ENCODE measurements at places on chromosomes 2 and 18. TPM values are rescaled to one million over a fixed set of nuclear protein-coding genes. Genes with fewer than 3 reads are reported as not detected.

DNA sequence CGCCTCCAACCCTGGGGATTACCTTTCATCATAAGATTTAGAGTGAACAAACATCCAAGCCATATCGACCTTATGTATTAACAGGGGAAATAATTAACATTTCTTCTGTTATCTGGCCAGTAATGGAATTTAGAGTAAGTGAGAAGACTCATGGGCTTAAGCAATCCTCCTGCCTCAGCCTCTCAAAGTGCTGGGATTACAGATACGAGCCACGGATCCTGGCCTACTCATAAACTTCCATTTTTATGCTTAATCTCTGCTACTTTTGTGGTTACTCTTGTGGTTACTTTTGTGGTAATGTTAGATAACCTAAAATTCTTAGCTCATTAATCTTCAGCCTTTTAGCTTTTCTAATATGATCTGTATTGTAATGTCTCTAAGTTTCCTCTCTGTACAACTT is 159.3 kb upstream of the SLC8A1 start:
- H3K36me3 ChIP-seq: no peaks in the 10 kb centered on the region
- no peaks in the 10 kb centered on the region for H3K27me3 ChIP-seq
- H3K4me1 ChIP-seq: no peaks in the 10 kb centered on the region
- H3K27ac ChIP-seq: no peak overlapping the region

DNA sequence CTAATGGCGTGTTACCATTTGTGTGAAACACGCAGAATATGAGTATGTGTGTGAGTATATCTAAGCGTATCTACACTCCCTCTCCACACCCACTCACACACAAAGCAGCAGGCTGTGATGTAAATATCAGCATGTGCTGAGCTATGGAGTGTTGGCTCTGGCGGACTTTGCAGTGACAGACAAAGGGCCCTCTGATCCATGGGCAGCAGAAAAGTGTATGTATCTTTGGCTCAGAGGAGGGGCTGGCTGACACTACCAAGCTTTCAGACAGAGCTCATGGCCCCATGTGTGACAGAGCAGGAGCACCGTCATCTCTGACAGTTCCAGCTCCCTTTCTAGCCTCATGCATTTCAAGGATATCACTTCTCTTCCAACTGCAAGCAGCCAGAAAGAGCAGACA is 57.2 kb upstream of the ASB18 start:
- H3K27ac ChIP-seq: no peak overlapping the region
- no peak for DNase-seq
- H3K4me3 ChIP-seq: no peak overlapping the region
- no peaks in the 10 kb centered on the region for H3K36me3 ChIP-seq
- H3K27me3 ChIP-seq: no peaks in the 10 kb centered on the region
- H3K4me1 ChIP-seq: no peaks in the 10 kb centered on the region

GRCh38 chr2:110829413-110830146 is 97.2 kb downstream of the ACOXL start:
- no peak overlapping the region for H3K27ac ChIP-seq
- no peak overlapping the region for H3K4me3 ChIP-seq
- H3K36me3 ChIP-seq: no peaks in the 10 kb centered on the region
- no peaks in the 10 kb centered on the region for H3K27me3 ChIP-seq
- no peaks in the 10 kb centered on the region for H3K4me1 ChIP-seq

DNA sequence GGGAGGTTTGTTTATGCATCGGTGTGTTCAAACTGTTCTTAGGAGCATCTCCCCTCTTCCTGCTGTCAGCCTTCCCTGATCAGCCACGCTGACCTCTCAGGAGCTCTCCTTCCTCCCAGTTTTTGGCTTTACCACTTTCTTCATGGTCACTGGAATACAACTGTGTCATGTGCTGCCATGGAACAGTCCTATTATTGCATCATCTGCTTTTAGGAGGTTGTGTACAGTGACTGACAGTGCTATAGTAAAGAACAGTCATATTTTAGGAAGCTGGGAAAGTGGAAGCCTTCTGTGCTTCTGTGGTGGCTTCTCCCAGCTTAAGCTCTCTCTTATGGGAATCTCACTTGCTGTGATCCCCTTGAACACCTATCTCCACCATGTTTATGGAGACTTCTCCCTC is 165.5 kb downstream of the TPGS2 start:
- no peak overlapping the region for H3K4me3 ChIP-seq
- H3K27ac ChIP-seq: no peak overlapping the region
- H3K27me3 ChIP-seq: no peaks in the 10 kb centered on the region
- no peaks in the 10 kb centered on the region for H3K36me3 ChIP-seq

- peak within 1 kb of the TSS; percentile 48 for H3K27ac ChIP-seq
- H3K4me1 ChIP-seq: peaks cover 32% of the 10 kb centered on the region
- H3K4me3 ChIP-seq: no peak within 1 kb of the TSS
- no peaks in the 10 kb centered on the region for H3K36me3 ChIP-seq
- DNase-seq: peak; percentile 46
Observed at GRCh38 chr18:31591628-31592027, at the start of gene TTR. TTR (plus strand) TSS chr18:31591877; CDS start chr18:31591903, 26 bp downstream.

- H3K36me3 ChIP-seq: no peaks in the 10 kb centered on the region
- H3K27ac ChIP-seq: peak overlapping the region; percentile 84
- peaks cover 31% of the 10 kb centered on the region for H3K4me1 ChIP-seq
- H3K4me3 ChIP-seq: no peak overlapping the region
Observed at GRCh38 chr18:11823545-11823944, 27.7 kb upstream of the CHMP1B start.

DNA sequence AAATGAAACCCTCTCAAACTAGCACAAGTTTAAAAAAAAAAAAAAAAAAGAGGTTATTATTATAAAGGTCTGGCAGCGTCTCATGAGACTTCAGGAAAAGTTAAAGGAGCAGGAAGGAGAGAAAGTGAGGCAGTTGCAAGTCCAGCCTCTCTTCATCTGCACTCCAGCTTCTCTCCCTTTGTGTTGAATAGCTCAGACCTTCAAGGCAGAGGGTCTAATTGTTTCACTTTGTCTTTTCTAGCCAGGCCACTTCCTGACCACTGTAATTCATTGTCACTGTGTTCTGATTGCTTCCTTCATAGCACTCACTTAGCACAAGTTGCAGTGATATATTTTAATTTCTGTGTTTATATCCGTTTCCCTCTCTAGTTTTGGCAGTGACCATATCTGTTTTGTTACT is 99.9 kb downstream of the SPATS2L start:
- no peaks in the 10 kb centered on the region for H3K36me3 ChIP-seq
- H3K27ac ChIP-seq: peak overlapping the region; percentile 60
- peaks cover 68% of the 10 kb centered on the region for H3K4me1 ChIP-seq
- no peaks in the 10 kb centered on the region for H3K27me3 ChIP-seq
- H3K4me3 ChIP-seq: no peak overlapping the region
- no peak for DNase-seq

- no peaks in the 10 kb centered on the region for H3K36me3 ChIP-seq
- H3K4me1 ChIP-seq: no peaks in the 10 kb centered on the region
- H3K27me3 ChIP-seq: no peaks in the 10 kb centered on the region
- no peak for DNase-seq
- H3K27ac ChIP-seq: no peak overlapping the region
- H3K4me3 ChIP-seq: no peak overlapping the region
Observed at GRCh38 chr2:187525163-187525900, 28.9 kb downstream of the TFPI start.

DNA sequence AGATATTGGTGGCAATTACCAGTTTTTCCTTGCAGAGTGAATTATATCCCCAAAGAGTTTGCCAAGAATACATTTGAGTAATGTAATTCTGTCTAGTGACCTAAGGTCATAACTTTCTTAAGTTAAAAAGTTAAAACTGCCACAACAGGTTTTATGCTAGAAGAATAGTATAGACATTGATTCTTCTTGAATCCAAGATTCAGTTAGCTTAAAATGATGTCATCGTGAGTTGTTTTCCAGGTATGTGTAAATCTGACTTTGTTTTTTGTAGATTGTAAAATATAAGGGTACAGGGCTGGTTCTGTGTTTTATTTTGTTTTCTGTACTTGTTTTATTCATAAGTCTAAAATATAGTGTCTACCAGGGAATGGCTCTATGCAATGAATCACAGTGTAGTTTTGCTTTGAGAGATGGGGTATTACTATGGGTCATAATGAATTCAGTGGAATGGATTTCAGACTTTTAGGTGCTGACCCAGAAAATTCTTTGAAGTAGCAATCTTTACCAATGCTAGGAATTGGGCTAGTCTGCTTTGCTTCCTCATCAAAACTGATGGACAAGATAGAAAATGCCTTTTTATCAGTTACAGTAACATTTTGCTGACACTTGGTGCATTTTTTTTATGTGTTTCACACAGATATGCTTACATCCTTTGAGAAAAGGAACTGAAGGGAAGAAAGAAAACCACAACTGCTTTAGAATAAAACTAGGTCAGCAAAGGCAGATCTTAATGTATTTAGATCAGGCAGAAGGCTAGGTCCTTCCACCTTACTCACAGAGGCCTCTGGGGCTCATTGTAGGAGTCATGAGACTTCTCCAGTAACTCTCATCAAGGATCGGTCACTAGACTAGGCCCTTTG is 20.8 kb upstream of the MGAT5 start:
- no peak overlapping the region for H3K4me3 ChIP-seq
- peaks cover 8% of the 10 kb centered on the region for H3K4me1 ChIP-seq
- no peaks in the 10 kb centered on the region for H3K27me3 ChIP-seq
- no peak for DNase-seq
- H3K27ac ChIP-seq: no peak overlapping the region
- H3K36me3 ChIP-seq: no peaks in the 10 kb centered on the region

- peak; percentile 64 for DNase-seq
- no peaks in the 10 kb centered on the region for H3K27me3 ChIP-seq
- peak overlapping the region; percentile 92 for H3K4me3 ChIP-seq
- H3K36me3 ChIP-seq: no peaks in the 10 kb centered on the region
Observed at GRCh38 chr2:96265349-96265839, 403 bp downstream of the TMEM127 start.

- H3K4me1 ChIP-seq: no peaks in the 10 kb centered on the region
- no peak overlapping the region for H3K4me3 ChIP-seq
- no peaks in the 10 kb centered on the region for H3K27me3 ChIP-seq
Observed at GRCh38 chr18:79713341-79713740, 33.7 kb downstream of the CTDP1 start.

DNA sequence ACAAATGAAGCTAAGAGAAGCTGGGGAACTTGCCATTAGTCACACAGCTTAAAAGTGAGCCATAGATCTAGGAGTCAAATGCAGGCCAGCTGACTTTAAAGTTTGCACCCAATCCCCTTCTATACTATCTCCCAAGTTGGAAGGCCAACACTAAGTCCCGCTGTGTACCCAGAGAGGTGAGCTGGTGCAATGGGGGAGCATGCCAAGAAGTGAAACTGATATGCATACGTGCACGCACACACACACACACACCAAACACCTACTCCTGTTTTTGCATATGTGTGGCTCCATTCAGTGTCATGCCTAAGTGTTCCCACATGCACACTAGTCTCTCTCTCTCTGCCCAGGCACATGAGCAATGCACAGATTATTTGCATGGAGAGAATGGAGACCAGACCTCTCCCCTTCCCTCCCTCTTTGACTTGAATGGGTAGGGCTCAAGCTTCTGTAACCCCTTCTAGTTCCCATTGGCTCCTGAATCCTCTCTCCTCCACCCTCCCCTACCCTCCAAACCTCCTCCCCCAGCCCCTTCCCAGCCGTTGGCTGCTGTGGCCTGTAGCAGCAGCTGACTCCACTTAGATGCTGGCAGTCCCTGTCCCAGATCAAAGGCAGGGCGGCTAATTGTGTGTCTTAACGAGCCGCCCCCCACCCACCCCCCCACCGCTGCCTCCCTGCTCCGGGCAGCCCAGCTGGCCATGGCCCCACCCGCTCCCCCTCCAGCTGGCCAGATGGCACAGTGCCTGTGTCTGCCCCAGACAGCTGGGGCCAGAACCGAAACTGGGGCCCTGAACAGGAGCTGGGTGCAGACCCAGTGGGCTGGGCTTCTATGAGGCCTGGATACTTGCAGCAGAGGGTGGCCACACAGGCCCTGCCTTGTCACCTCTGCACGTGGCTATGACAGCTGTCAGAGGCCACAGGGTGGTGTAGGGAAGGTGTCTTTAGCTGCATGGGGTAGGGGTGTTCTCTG is 5.6 kb downstream of the WNT10A start:
- no peaks in the 10 kb centered on the region for H3K36me3 ChIP-seq
- no peak overlapping the region for H3K4me3 ChIP-seq

DNA sequence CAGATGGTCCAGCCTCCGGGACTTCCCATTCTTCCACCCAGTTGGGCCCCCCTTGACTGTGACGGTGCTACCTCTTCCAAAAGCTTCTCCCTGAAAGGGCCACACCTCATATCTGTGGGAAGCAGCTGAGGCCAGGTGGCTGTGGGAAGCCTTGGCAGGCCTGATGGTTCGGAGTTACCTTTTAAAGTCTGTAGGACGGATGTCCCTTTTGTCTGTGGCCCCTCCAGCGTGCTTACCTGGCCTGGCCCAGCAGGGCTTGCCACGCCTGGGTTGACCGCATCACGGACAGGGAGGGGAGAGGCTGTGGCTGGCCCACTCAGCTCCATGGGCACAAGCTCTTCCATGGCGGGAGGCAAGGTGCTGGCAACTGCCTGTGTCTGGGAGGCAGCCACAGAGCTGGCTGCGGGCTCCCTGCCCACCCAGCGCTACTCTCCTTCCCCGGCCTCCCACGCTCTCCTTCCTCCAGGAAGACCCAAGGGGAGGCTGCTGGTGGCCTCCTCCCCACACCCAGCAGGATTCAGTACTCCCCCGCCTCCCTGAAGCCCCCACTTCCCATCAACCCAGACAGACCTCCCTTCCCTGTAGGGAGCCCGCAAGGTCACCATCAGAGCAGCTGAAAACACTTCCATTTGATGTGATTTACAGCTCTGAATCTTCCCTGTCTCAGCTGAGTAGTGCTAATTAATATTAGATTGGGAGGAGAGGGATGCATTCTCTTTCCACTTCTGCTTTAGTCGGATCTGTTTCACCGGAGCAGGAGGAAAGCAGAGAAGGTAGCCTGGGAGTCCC is 52.8 kb downstream of the EDAR start:
- DNase-seq: no peak
- H3K36me3 ChIP-seq: no peaks in the 10 kb centered on the region
- H3K4me3 ChIP-seq: no peak overlapping the region
- no peaks in the 10 kb centered on the region for H3K27me3 ChIP-seq
- no peak overlapping the region for H3K27ac ChIP-seq
- no peaks in the 10 kb centered on the region for H3K4me1 ChIP-seq

DNA sequence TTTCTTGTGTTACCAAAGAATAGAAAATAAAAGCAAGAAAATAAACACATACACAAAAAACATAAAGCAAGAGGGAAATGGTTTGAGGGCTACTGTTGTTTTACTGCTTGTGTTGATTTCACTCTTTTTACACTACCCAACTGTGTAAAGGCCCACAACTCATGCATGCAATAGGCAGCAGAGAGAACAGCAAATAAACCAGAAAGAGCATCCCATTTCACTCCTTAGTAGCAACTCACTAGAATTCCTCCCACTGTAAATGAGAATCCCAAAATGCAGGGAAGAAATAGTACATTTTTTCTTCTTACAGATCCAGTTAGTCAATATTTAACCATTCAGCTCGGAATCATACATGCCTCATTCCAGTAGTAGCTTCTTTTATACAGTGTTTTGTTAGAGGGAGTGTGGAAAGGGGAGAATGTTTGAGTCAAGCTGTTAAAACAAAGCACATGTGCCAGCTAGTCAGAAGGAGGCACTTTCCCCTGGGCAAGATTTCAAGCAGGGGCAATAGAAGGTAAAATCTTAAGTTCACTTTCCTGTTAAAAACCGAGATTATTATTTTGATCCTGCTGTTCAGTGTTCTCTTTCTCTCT is 147.2 kb upstream of the FAM98A start:
- no peaks in the 10 kb centered on the region for H3K36me3 ChIP-seq
- no peaks in the 10 kb centered on the region for H3K4me1 ChIP-seq
- H3K27ac ChIP-seq: no peak overlapping the region

FAM228A gene
- not detected for total RNA-seq

UGT1A1 gene
- 2.6 TPM for total RNA-seq

PDCD1 gene
- total RNA-seq: not detected

CRYBA2 gene
- total RNA-seq: 0.59 TPM

AQP12B gene
- total RNA-seq: not detected

SLC35F6 gene
- 44.1 TPM for total RNA-seq

SP5 gene
- 149 TPM for total RNA-seq

DSG4 gene
- not detected for total RNA-seq

Data from Caco-2 (cell line).